Fibroblast of skin of left quadriceps (primary cell): ENCODE measurements at places on chromosomes 2 and 18.

GRCh38 chr18:54878159-54878622 lies 49.9 kb downstream of the RAB27B start:
- no peak for DNase-seq

DNA sequence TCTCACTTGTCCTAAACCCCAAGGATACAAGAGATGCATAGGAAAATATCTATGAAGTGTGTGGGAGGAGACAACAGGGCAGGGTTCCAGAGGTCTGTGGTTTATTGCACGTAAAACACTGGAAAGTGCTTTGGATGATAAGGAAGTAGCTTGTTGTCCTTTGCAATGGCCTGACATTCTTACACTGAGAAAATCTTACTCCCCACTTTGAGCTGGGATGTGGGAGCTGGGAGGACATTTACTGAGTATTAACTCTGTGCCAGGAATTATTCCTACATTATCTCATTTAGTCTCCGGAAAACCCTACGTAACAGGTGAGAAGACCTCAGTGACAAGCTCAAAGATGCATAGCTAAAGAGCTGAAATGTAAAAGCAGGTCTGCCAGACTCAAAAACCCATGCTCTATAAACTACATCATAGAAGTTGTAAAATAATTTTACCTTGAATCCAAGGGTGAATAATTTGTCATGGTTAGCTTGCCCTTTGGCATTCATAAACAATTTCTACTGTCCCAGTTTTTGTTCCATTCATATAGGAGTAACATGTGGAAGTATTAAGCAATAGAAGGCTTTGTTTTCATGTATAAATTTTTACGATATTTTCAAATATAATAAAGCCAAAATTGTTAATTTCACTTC lies 9.2 kb upstream of the GALNT3 start:
- no peak for DNase-seq

GRCh38 chr18:23675236-23675635 lies 12.5 kb upstream of the ANKRD29 start:
- DNase-seq, result no peak

DNA sequence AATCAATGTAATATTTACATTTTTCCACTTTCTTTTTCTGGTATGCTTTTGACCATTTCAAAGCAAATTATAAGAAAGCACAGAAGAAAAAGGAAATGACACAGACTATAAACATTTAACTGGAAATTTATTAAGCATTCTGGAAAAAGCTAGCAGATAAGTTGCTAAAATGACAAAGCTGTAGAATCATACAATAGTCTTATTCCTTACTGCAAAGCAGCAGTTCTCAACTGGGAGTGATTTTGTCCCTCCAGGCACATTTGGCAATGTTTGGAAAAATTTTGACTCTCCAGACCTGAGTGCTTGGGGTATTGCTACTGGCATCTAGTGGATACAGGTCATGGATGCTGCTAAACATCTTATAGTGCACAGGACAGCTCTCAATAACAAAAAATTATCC lies 75.1 kb downstream of the MBD5 start:
- no peak for DNase-seq

DNA sequence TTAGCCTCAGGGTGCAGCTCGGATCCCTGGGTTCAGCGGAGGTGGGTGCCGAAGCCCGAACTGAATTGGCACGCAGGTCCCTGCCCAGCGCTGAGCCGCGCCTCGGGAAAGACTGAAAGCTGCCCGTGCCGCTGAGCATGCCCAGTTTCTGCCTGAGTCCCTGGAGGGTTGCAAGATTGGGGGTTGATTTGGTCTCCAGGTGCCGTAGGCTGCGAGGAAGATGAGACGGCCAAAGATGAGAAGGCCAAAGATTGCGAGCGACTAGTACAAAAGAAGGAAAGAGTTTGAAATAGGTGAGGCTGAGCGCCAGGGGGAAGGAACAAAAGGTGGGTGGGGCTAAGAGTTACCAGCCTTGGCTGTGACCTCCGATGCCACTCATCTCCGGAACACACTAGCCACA lies 852 bp upstream of the KCNH7 start:
- DNase-seq, result no peak

DNA sequence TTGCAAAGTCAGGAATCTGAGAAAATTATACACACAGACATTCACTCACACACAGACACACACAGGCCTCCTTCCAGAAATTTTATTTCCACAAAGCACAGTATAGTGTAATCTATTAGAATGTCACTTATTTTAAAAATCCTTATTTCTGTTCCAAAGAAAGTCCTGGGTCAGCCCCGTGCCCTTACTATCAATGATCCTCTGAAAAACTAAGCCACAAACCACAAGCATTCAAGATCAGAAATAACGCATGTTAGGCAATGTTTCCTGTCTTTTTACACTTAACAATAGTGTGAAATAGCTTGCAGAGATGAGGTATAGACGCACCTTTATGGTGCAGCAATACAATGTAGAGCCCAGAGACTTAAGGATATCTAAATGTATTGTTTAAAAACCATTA lies 25.8 kb downstream of the TBC1D8 start:
- no peak for DNase-seq

DNA sequence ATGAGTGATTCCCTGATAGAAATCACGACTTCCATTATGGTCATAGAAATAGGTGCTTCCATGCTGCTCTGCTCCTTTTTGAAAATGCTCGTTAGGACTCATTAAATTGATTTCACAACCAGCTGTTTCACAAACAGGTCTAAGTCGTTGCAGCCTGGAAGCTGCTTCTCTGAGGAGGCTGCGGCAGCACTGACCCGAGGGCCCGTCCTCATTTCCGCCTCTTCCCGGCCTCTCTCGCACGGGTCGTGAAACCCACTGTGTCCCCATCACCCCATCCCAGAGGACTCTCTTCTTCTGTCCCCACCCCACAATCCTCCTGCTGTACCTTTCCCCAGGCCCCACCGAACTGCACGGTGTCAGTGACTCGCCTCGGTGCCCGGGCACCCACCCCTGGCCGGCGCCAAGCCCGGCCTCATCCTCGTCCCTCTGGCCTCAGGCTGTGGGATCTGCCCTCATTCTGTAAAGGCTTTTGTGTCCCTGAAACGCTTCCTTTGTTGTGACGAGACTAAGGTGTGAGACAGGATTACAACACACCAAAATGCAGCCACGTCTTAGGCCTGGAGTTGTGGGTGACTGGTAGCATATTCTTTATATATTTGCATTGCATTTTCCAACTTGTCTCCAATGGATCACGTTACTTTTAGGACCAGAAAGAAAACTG lies 112.7 kb upstream of the CTDP1 start:
- DNase-seq, result no peak

GRCh38 chr2:224354632-224355211 lies 47.2 kb downstream of the FAM124B start:
- no peak for DNase-seq

DNA sequence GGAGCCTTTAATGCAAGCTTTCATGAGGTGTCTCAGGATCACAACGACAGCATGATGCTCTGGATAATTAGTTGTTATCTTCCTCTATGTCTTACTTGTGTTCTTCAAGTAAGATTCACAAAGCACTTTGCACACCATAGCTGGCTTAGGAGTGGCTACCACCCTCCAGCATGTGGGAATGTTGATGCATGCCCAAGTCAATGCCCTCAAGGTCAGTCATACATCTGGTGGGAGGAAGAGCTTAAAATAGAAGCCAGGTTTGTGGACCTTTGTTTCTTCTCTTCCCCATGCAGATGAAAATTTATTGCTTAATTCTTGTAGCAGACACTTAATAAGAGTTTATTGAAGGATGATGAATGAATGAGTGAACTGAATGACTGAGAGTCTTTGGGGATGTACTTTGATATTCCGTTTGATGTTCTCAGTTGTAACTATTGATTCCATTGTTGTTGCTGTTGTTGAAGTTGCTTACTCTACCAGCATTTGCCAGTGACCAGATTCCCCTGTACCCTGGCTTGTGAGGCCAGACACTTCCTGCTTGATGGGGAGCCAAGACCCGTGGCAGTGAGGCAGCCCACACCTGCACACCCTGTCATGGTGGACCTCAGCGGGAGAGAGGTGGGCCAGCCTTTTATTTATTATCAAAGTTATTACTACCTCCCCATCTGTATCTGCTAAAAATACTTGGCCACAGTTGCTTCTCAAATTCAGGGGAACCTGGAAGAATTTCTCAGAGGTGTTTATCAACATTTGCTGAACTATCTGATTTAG lies 137.8 kb downstream of the LAMA3 start:
- no peak for DNase-seq

- DNase-seq, result no peak
Measured at GRCh38 chr2:111159641-111160040, 38.9 kb downstream of the BCL2L11 start.

- DNase-seq, result no peak
Measured at GRCh38 chr2:176126929-176127773, 2.4 kb upstream of the HOXD8 start.

DNA sequence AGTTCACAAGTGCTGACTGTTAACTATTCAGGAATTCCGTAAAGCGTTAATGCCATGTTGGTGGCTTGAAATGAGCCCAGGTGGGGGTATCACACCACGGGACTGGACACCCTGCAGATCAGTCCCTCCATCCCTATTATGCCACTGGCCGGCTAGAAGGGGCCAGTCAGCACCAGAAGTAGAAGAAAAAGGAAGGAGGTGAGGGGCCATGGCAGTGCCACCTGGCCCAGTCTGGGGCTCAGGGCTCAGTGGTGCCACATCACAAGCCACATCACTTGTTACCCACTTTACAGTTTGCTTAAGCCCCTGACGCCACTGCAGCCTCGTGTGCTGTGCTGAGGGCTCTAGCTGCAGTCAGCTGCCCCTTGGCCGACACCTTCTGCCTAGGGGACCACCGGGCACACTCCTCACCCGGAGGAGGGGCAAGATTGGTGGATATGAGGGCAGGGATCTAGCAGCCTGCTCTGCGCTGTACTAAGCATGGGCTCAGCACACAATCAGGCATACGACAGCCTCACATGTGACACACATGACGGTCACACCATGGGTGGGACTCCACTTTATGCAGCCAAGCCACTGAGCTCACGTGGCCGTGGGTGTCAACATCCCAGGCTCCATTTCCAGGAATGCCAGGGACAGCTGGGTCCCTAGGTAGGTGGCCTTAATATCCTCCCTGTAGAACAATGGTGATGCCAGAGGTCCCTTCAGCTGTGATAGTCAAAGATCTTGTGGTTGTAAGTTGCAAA lies 3.6 kb downstream of the LIMS2 start:
- no peak for DNase-seq
